ENCODE measurements at places on chromosomes 3 and 15.

GRCh38 chr3:170565495-170565894 lies 20.4 kb downstream of the SLC7A14 start:
- no peak for DNase-seq

- no peak for DNase-seq
Observed at GRCh38 chr15:75068748-75069147, 45.4 kb downstream of the PPCDC start.

GRCh38 chr3:55708242-55708641 lies 221.1 kb upstream of the WNT5A start:
- DNase-seq = no peak

GRCh38 chr15:53072077-53072476 lies 281.9 kb upstream of the ONECUT1 start:
- DNase-seq = peak; percentile 46

Measured in A673 (cell line).